CD4-positive, alpha-beta memory T cell (primary cell): ENCODE measurements at places on chromosomes 5 and 9. TPM values are rescaled to one million over a fixed set of nuclear protein-coding genes. Genes with fewer than 3 reads are reported as not detected.

Gene TAF11L10
- total RNA-seq = not detected

GRCh38 chr9:24479361-24480059 lies 66.2 kb downstream of the IZUMO3 start:
- H3K27ac ChIP-seq = no peak overlapping the region
- H3K4me3 ChIP-seq = no peak overlapping the region
- no peaks in the 10 kb centered on the region for H3K4me1 ChIP-seq
- H3K27me3 ChIP-seq = no peaks in the 10 kb centered on the region
- DNase-seq = no peak
- H3K36me3 ChIP-seq = no peaks in the 10 kb centered on the region

Gene RFX3
- total RNA-seq = 25.9 TPM

- H3K4me1 ChIP-seq = no peaks in the 10 kb centered on the region
- no peak overlapping the region for H3K27ac ChIP-seq
- no peak for DNase-seq
- no peaks in the 10 kb centered on the region for H3K36me3 ChIP-seq
- no peak overlapping the region for H3K4me3 ChIP-seq
These were observed 29.3 kb upstream of the GNA14 start for GRCh38 chr9:77677397-77677796.

GRCh38 chr5:7848296-7848695 lies 2.6 kb downstream of the CFAP90 start:
- peaks cover 15% of the 10 kb centered on the region for H3K27me3 ChIP-seq
- H3K36me3 ChIP-seq = no peaks in the 10 kb centered on the region
- H3K4me3 ChIP-seq = no peak overlapping the region
- peaks cover 26% of the 10 kb centered on the region for H3K4me1 ChIP-seq
- no peak for DNase-seq

DNA sequence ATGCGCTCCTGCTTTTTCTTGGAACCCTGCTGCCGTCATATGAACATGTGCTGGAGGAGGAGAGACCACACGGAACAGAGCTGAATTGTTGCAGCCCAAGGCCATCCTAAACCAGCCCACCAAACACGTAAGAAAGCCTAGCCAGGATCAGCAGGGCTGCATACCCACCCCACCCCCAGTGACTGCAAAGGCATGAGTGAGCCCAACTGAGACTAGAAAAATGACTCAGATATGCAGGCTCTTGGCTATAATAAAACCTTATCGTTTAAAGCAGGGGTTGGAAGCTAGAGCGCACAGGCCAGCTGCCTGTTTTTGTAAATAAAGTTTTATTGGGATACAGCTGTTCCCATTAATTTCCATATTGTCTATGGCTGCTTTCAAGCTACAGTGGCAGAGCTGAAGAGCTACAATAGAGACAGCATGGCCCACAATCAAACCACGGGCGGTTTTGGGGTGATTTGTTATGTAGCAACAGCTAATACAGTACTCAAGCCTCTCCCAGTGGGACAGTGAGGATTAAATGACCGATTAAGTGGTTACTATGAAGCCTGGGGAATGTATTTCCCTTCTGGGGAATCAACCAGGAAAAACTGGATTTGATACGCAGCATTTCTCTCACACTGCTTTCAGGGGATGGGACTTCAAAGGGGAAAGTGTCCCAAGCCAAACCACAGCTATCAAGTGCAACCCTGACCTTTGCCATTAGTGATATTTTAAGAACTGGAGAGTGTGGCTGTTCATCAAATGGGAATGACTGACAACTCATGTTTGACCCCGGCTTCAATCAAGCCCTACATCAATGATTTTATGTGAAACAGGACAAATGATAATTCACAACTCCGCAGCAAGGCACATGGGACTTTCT lies 6.3 kb downstream of the SHB start:
- no peaks in the 10 kb centered on the region for H3K36me3 ChIP-seq
- H3K4me3 ChIP-seq = no peak overlapping the region
- H3K27ac ChIP-seq = no peak overlapping the region
- peaks cover 6% of the 10 kb centered on the region for H3K27me3 ChIP-seq

- H3K4me3 ChIP-seq = no peak overlapping the region
- H3K27me3 ChIP-seq = no peaks in the 10 kb centered on the region
- no peak for DNase-seq
- no peaks in the 10 kb centered on the region for H3K4me1 ChIP-seq
- H3K27ac ChIP-seq = no peak overlapping the region
These were observed 450.0 kb downstream of the GADD45G start for GRCh38 chr9:90054810-90055209.
